Endothelial cell (in vitro differentiated cells): ENCODE measurements at places on chromosomes 3 and 15. TPM values are rescaled to one million over a fixed set of nuclear protein-coding genes. Genes with fewer than 3 reads are reported as not detected.

PLSCR4 gene
- 11.3 TPM for total RNA-seq

RTP1 gene
- total RNA-seq: not detected

IGSF11 gene
- 0.18 TPM for total RNA-seq

SPINK8 gene
- not detected for total RNA-seq

DNA sequence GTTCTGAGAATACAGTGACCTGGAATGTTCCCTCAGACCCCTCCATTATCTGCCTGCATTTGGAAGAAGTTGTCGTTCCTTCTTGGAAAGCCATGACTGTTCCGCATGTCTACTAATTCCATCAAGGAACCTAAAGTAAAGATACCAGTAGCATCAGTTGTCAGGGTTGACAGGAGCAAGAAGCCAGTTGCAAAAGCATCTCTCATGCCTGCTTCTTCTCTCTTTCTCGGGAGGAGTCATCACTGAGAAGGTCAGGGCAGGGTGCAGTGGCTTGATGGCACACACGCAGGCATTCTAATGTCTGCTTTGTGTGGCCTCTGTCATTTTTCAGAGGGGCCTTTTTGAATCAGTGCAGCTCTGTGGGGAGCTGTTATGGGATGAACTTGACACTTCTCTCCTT, 276.6 kb upstream of the TPM1 start:
- no peak for DNase-seq

EIF4E3 gene
- 5.2 TPM for total RNA-seq

DNA sequence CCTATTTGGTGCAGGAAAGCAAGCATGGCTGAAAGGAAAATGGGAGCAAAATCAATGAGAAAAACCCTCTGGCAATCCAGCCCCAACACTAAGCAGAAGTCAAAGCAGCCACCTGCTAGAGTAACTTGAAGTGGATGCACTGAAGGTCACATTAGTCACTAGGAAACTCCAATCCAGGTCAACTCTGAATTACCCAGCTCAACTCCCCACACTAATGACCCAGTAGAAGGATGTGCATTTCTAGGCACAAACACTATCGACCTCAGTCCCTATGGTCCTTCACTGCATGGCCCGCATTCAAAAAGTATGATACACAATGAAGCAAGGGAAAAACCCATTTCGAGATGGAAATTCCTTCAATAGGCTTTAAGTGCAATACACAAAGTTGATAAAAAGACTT, 80.6 kb downstream of the RAD18 start:
- DNase-seq: no peak

GRCh38 chr15:40103864-40104271, 4.8 kb downstream of the BMF start:
- DNase-seq: no peak

TTLL13 gene
- not detected for total RNA-seq

DNA sequence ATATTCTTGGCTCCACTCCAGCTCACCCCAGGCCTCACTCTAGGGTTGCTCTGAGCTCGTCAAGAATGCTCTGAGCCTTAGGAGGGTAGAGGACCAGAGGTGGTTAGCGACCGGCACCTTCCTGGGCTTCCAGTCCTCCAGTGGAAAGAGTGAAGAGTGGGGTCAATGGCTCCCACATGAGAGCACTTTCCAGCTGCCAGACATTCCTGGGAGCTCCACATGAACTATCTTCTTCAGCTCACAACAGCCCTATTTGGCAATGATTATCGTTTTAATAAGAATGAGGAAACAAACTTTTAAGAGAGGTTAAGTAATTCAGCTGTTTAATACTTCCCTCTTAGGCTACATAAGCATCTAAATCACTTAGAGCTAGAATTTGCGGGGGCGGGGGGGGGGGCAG, 139.3 kb downstream of the STT3B start:
- DNase-seq: no peak

SLCO3A1 gene
- 30.9 TPM for total RNA-seq

AKAP13 gene
- total RNA-seq: 249 TPM

- DNase-seq: no peak
Measured at GRCh38 chr3:100420885-100421284, 19.5 kb downstream of the LNP1 start.

- DNase-seq: no peak
Measured at GRCh38 chr3:108085810-108086350, 5.0 kb downstream of the CD47 start.

CADM2 gene
- total RNA-seq: 0.97 TPM

GRCh38 chr15:74723754-74724334, 1.5 kb downstream of the CYP1A1 start:
- peak; percentile 37 for DNase-seq

GRK7 gene
- 0.10 TPM for total RNA-seq

RASGRP1 gene
- 0.49 TPM for total RNA-seq

- DNase-seq: peak; percentile 36
Measured at GRCh38 chr3:55480911-55481743, 6.0 kb downstream of the WNT5A start.

DNA sequence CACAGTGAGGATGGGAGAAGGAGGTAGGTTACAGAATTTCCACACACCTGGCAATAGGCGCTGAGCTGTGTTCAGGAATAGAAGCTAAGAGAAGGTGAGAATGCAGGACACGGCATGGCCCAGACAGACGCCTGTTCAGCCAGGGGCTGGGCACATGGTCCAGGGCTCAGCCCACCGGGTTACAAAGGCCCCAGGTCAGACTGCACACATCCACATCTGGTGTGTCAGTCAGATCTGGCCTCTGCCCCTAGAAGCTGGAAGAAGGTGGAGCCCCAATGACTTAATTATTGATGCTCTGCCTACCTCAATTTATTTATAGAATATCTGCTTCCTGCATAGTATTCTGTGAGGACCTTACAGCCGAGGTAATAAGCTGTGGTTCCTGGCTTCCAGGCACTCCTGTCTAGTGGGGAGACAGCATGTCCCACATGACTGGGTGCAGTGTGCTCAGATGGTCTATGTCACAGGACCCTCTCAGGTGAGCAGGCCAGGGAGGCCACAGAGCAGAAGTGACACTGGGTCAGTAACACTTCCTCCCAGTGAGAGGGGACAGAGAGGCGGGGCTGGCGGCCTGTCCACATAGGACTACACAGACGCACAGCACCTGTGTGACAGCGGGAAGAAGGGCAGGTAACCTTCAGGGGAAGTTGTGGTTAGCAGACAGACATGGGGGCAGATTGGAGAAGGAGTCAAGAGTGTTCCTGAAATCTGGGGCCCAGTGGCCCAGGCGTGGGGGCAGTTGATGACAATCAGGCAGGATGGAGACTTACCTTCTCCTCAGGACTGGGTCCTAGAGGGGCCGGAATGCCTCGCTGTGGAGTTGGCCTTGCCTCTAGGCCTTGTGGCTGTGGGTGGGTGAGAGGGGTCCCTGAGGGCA, 38.6 kb upstream of the PLXNA1 start:
- no peak for DNase-seq

- no peak for DNase-seq
Measured at GRCh38 chr15:68330416-68330815, 52.9 kb downstream of the FEM1B start.

DNA sequence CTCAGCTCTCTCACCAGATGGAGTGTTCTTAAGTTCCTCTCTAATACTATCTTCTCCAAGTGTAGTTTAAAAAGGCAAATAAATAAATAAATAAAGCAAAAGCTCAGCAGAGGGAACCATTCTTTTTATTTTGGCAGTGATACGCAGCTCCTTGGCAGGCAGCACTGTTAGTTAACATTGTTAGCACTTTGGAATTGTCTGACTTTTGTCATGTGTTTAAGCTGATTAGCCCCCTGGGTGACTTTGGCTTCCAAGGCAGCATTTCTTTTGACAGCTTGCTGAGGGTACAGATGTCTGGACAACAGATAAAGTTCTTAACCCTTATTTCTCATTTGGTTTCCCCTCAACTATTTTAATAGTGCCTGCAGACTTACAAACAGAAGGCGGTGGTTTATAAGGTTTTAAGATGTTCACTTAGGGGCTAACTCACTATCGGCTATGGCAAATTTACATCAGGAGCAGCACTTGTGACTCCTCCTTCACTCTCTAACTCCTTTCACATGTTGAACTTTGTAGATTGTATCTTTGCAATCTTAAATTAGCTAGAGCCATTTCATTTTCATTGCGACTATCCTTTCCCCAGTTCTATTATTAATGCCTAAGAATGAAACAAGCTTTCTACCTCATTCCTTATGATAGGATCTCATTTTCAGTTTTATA, 213.4 kb downstream of the ZBBX start:
- DNase-seq: no peak

FHIT gene
- total RNA-seq: 20.2 TPM

DNA sequence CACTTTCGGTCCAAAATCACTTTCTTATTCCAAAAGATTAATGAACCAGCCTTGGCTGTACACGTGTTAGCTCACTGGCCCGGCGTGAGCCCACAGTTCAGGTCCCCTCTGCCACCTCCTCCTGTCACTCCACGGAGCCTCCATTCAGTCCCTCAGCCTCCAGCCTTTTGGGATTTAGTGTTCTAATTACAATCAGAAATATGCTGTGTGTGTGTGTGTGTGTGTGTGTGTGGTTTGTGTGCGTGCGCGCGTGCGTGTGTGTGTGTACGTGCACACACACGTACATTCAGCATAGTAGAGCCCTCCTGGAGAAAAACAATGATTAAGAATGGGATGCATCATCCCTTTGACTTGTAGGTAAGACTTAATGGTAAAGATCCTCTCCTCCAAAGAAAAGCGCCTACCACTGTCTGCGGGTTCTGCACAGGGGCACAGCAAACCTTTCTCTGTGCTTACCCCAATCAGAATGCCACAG, 801 bp downstream of the CA12 start:
- no peak for DNase-seq

DNA sequence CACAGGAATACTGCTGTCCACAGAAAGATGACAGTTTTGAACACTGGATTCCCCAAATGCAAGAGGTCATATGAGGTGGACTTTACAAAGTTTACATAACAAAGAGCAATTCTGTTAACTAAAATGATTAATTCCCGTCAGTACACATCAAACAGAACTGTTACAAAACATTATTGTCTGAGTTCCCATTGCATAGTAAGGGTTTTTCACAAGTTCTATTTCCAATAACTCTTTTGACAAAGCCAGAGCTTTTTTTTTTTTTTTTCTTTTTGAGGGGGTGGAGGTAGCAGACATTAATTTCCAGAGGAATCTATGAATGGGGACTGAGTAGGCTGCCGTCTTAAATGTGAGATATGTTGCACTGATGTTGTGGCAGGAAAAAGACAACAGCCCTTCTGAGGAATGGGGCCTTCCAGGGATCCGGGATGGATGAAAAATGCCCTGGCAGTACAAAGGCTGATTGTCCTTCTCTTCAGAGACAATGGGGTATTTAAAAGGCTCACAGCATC, 178.1 kb upstream of the KBTBD8 start:
- DNase-seq: no peak

SLC24A1 gene
- total RNA-seq: 20.7 TPM

LRRC31 gene
- 0.23 TPM for total RNA-seq

RBPMS2 gene
- 24.0 TPM for total RNA-seq

DNA sequence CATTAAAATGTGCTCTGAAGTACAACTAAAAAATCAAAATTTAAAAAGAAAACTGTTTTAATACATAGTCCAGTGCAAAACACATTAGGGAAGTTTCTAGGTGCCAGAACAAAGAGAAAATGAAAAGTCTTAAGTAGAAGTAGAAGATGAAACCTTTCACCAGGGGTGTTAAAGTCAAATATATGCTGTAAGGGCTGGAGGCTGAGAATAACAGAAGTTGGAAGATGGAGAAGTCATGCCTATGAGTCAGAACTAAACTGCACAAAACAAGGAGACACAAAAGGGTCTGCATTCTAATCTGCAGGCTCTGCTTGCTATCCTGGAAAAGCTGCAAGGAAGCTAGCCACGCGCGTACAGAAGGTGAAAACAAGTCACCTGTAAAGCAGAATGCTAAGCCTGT, 48.7 kb upstream of the CPB1 start:
- no peak for DNase-seq

DNA sequence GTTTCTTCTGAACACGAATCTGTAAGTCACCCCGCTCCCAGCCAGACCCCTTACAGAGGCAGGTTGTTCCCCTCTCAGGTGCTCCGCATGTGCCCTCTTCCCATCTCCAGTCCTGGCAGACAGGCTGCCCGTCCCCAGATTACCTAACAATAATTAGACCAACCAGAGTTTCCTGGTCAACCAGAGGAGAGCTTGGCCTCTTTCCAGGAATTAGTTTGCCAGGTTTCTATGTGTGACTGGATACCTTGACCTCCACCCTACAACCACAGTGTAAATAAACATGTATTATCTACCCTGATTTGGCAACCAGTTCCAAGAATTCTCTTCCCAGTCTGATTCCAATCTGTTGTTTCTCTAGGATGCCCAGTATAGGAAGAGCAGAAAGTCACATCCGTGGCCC, 178.0 kb upstream of the UMPS start:
- DNase-seq: no peak

DNA sequence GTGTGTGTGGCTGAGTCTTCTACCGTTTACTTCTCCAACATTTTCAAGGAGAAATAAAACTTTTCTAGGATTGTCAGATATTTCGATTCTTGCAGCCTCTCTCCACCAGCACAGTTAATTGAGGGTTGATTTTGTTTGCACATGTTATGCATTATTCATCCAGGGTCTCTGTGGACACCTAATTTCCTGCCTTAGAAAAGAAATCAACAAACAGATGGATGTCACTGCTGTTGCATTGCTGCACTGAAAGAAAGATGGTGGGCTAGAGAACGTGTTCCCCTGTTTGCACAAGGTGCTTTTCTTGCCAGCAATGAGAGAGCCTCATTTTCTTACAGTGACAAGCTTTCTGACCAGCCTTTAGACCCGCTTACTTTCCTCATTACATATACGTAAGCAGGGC, 150.0 kb downstream of the CLSTN2 start:
- no peak for DNase-seq

GRCh38 chr3:186497608-186498007, 46.6 kb downstream of the CRYGS start:
- DNase-seq: no peak

DNA sequence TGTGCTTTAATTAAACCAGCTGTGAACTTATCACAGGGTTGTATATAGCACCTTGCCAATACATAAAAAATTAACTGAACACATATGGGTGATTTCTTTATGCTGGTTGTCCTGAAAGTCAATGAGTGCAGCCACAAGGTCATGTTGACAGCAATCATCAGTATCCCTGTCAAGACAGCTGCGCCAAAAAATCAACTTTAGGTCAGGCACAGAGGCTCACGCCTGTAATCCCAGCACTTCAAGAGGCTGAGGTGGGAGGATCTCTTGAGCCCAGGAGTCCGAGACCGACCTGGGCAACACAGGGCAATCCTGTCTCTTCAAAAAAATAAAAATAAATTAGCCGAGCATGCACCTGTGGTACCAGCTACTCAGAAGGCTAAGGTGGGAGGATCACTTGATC, 707.3 kb downstream of the SI start:
- no peak for DNase-seq

- no peak for DNase-seq
Measured at GRCh38 chr15:57054204-57054750, 135.8 kb downstream of the TCF12 start.

MAP6D1 gene
- 0.90 TPM for total RNA-seq
